Stimulated activated CD8-positive, alpha-beta memory T cell treated with anti-CD3 and anti-CD28 coated beads, Interleukin-15, amount 100 ng/mL, for 4 hours (primary cell): ENCODE measurements at places on chromosomes 4 and X.

GRCh38 chr4:92182736-92183407 is 120.9 kb upstream of the GRID2 start:
- no peak for DNase-seq

DNA sequence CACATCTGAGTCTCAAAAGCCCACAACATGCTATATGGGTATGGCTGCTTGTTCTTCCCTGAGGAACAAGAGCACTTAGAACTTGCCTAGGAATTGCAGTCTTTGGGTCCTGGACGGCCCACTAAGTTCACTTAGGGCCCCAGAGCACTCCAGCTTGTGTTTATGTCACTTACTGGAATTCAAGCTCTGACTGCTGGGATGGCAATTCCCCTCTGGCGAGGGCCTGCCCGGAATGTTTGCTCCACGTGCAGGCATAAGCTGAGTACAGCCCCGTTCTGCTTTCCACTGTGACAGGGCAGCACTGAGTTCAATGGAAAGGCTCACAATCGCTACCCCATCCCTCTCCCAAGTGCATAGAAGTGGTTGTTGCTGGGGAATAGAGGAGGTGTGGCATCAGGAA is 25.9 kb upstream of the RASSF6 start:
- DNase-seq: no peak

DNA sequence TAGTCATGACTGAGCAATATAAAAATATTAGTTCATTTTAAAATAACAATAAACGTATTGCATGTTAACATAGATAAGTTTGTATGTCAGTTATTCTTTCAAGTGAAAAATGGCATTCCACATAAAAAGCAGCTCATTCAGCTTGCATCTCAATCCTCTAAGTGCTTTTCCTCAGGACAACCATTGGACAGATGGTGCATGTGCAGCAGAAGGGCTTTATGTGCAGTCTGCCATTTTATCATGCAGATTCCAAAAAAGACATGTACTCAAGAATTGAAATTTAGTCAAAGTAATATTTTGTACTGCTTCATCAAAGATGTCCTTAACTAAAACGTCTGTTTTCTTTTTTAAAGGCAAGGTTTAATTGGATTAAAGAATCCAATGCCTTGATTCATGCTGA is 93.4 kb downstream of the RS1 start:
- no peak for DNase-seq

DNA sequence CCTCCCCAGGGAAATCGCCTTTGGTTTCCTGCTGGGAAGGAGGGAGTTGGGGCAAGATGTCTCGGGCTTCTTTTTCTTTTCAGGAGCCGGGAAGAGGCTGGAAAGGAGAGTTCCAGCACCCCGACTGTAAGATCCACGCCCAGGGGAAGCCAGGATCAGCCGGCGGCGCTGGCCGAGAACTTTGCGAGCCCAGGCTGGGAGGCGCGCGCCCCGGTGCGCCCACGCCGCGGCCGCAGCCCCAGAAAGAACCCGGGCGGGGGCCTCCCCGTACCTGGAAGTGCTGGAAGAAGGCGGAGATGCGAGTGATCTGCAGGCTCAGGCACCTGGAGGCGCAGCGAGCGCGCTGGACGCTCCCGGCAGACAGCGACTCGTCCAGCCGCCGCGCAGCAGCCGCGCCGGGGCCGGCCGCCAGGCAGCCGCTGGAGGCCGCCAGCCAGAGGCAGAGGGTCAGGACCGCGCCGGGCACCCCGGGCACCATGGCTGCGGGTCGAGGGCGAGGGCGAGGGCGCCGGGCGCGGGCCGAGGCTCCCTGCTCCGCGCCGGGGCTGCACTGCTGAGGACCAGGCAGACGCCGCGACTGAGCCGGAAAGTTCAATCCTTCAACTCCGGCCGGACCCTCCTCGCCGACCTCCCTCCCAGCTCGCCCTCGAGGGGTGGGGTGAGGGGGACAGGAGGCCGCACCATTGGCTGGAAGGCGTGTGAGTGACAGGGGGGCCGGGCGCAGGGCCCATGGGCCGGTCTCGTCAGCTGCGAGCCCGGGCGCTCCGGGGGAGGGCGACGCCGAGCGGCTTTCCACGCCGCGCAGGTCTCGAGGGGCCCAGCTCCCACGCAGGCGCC is at the start of gene ANOS1:
TSS of gene ANOS1 (minus strand) at position 579 of the 837 bp plus-strand sequence. CDS start at position 478, 101 bp downstream.
- no peak for DNase-seq

DNA sequence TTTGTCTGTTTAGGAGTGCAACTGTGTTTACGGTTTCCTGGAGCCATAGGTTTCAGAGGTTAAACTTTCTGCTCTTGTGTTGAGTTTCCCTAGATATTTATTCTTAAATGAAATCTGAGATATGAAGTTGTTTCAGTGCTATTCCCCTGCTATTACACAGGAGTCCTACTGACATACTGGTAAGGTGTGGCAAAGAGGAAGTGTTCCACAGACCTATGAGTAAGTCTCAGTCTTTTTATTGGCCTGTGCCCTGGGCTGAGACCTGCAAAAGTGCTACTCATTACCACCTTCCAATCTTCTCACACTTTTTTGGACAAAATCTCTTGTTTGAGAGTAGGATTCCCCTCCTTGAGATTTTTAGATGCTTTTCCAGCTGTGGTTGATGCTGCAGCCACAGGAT is 35.6 kb upstream of the MAGEA8 start:
- no peak for DNase-seq

- DNase-seq: no peak
These were observed 83.6 kb downstream of the DNAAF6 start for GRCh38 chrX:107290019-107290418.

DNA sequence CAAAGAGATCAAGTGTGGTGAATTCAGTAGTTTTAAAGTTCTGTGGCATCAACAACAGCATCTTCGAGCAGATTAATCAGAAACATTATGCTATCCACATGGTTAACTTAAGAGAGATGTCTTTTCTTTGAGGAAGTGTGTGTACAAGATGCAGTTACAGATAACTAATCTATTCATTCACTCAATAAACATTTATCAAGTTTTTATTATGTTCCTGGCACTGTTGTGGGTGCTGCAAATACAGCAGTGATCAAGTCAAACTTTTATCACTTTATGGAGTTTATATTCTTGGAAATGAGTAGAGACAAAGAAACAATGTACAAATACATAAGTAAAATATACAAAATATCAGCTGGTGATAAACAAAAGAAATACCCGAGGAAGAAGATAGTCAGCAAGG is 66.4 kb downstream of the ATOH1 start:
- no peak for DNase-seq
